ENCODE measurements at places on chromosomes 3 and 15.

DNA sequence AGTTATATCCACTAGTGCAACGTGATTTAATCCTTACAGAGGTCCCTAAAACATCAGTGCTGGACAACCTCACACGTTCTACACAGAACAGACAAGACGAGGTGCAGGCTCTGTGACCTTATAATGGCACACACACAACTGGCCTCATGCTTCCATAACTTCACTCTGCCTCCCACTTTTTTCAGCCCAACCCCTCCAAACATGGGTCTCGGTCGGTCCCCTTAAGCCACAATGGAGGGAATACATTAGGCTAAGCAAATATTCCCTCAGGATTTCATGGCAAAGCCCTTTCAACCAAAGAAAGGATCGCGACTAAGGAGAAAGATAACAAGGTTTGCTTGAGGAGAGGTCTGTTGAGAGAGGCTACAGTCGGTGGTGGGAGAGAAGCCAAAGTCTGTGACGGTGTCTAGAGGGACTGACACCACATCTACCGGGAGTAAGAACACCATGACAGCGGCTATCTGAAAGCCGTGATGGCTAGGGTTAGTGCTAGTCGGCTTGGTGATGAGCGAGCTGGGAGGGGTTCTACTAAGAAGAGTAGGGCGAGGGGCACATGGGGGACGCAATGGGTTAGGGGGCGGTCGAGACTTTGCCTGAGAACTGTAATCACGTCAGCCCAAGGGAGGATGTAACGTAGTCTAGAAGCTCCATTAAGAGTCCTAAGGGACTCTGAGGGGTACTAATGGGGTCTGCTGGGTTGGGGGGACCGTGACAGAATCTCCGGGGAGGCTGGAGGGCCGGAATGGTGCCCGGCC, 1.0 kb downstream of the MYO9A start:
- peak; percentile 55 for DNase-seq

DNA sequence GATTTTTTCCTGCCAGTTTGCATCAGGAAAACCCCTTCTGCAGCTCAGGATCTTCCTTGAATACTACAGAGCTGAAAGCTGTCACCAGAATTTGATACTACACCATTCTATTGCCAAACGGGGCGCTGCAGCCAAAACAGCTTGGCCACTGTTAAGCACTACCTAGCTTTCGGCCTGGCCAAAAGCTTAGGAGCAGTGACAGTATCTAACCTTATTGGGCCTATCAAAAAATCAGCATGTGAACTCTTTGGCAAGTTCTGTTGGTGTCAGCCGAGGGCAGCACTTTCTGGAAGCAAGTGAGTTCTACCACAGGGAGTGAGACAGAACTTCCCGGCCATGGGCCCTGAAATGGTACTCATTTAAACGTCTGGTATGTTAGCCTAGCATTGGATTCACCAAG, 16.1 kb upstream of the GYG1 start:
- no peak for DNase-seq

DNA sequence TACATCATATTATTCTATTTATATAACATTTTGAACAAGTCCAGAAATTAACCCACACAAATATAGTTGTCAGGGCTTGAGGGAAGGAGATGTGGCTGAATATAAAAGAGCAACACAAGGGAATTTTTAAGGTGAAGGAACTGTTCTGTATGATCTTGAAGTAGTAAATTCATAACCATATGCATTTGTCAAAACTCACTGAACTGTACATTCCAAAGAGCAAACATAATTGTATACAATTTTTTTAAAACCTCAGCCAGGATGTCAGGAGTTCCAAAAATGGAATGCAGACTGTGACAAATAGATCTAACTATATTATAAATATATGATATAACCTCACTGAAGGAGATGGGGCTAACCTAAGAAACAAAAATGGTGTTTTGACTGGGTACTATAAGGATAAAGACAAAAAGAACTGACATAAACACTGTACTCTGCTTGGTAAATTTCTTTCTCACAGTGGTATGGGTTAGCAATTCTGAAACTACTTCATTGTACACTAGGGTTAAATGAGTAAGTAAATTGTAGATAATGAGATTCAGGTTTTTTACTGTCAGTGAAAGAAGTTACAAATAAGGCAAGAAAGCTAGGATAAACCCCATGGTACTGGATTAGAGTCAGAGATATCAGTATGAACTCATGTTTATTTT, 14.4 kb downstream of the GOLGB1 start:
- no peak for DNase-seq

- DNase-seq, result no peak
These were observed 374.1 kb downstream of the FHIT start for GRCh38 chr3:60877188-60877587.
